ENCODE measurements at places on chromosomes 7 and 10.

GRCh38 chr7:128868624-128869137, 6.0 kb downstream of the ATP6V1F start:
- no peak for DNase-seq

GRCh38 chr7:76278540-76278939, 23.9 kb upstream of the HSPB1 start:
- DNase-seq = no peak

GRCh38 chr7:20249920-20250319, 32.7 kb upstream of the MACC1 start:
- no peak for DNase-seq

- no peak for DNase-seq
Measured at GRCh38 chr7:46058086-46058823, 137.2 kb upstream of the IGFBP3 start.

- DNase-seq = no peak
Measured at GRCh38 chr10:70618663-70619062, 16.1 kb upstream of the PRF1 start.

- no peak for DNase-seq
Measured at GRCh38 chr7:142770661-142771352, at the start of gene PRSS2. Gene PRSS2, plus strand, starts transcription at chr7:142770970. Its CDS starts 13 bp downstream, at chr7:142770983.
